ENCODE measurements at places on chromosomes 2 and 18.

GRCh38 chr2:25570161-25570845 is 103.1 kb downstream of the DTNB start:
- no peak for DNase-seq

GRCh38 chr2:152176113-152176714 is 651 bp upstream of the STAM2 start:
- DNase-seq: no peak

- no peak for DNase-seq
Measured at GRCh38 chr18:363301-364085, 95.6 kb upstream of the THOC1 start.

DNA sequence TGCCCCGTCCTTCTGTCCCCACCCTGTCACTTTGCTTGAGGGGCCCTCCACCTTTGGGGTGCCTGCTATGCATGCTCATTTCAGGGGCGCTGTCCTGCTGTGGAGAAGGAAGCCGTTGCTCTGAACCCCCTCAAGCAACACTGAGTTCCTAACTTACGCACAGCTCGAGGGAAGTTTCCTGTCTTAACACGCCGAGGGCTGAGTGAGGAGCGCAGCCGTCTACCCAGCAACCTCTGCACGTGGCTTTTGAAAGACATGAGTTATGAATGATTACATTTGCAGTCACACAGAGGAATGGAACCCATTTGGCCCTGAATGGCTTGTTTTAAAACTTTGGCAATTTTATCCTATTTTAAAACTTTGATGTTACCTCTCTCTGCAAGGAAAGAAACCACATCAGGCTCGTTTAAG is 14.0 kb downstream of the RAMP1 start:
- no peak for DNase-seq

GRCh38 chr2:219670386-219670785 is 43.0 kb downstream of the SLC4A3 start:
- DNase-seq: no peak

DNA sequence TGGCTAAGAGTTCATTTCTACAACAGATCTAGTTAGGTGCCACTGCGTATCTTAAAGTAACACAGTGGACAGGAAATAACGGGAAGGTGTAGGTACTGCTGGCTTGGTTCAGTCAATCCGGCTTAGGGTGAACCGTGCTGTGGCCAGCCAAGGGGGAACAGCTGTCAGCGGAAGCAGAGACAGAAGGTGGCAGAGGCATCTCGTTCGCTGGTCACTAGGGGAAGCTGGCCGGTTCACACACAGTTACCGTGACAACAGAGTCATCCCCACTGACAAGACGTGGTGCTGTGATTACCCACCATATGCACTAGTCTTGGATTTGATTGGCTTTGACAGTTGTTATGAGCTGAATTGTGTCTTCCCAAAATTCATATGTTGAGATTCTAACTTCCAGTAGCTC is 58.8 kb upstream of the HDAC4 start:
- no peak for DNase-seq

- DNase-seq: no peak
Measured at GRCh38 chr2:239858179-239858578, 167.0 kb downstream of the NDUFA10 start.

All from SW 1271 (cell line).